ENCODE measurements at places on chromosomes 1 and 21.

DNA sequence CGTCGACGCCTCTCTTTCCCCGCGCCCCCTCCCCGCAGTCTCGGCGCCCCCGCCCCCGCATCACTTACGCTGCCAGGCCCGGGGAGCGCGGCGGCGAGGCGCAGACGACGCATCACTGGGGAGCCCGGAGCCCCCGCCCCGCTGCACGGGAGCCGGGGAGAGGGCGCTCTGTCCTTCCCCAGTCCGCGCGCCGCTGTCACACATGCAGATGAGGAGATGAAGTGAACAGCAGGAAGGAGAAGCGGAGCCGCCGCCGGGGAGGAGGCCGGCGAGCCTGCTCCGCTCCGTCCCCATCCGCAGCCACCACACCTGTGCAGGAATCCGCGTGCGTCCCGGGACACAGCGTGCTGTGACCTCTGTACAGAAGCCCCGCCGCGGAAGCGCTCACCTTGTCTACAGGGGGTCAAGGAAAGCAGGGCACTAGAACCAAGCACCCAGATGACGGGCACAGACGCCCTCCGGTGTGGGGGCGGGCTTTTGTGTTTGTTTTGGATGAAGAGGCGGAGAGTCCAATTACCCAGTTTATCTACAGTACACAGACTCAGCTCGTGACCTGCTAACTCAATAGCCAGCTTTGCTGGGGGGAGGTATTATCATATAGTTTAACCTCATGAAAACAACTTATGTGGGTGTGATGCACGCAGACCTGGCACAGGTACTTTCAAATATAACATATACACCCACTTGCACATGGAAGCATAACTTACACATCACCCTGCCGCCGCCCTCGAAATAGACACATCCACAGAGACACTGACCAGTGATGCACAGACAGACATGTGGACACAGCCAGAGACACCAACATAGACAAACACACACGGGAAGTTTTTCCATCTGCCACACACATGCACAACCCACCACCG, 12.4 kb downstream of the KLHDC8A start:
- no peak for DNase-seq

DNA sequence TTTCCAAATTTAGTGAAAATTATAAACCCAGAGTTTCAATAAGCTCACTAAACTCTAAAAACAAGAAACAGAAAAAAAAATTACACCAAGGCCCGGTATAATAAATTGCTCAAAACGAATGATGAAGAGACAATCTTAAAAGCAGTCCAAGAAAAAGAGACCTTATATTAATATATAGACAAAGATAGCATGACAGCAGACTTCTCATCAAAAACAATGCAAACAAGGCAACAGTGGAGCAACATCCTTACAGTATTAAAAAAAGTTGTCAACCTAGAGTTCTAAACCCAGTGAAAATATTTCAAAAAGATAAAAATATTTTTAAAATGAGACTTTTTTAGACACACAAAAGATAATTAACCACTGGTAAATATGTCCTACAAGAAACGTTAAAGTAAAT, 46.7 kb downstream of the KIFAP3 start:
- no peak for DNase-seq

GRCh38 chr1:169529068-169529642, 43.4 kb upstream of the SLC19A2 start:
- peak; percentile 50 for DNase-seq

GRCh38 chr1:227621211-227621610, 57.9 kb downstream of the ZNF678 start:
- DNase-seq, result no peak

DNA sequence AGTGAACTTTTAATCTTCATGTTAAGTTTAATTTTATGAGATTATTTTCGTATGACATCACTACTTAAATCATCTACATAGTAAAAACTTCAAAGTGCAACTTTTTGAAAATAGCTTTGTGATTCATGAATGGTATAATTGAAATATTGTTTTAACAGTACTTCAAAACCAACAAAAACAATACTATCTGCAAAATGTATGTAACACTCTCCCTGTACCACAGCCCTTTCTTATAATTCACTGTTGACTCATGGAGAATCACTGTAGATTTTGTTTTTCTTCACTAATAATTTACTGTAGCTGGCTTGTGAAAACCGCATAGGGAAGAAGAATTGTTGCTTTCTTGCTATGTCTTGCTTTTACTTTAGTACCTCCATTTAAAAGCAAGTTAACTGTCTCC, 301.4 kb upstream of the ADAMTS5 start:
- no peak for DNase-seq

- DNase-seq, result peak; percentile 14
Observed at GRCh38 chr1:109818271-109818987, 54.7 kb upstream of the EPS8L3 start.

DNA sequence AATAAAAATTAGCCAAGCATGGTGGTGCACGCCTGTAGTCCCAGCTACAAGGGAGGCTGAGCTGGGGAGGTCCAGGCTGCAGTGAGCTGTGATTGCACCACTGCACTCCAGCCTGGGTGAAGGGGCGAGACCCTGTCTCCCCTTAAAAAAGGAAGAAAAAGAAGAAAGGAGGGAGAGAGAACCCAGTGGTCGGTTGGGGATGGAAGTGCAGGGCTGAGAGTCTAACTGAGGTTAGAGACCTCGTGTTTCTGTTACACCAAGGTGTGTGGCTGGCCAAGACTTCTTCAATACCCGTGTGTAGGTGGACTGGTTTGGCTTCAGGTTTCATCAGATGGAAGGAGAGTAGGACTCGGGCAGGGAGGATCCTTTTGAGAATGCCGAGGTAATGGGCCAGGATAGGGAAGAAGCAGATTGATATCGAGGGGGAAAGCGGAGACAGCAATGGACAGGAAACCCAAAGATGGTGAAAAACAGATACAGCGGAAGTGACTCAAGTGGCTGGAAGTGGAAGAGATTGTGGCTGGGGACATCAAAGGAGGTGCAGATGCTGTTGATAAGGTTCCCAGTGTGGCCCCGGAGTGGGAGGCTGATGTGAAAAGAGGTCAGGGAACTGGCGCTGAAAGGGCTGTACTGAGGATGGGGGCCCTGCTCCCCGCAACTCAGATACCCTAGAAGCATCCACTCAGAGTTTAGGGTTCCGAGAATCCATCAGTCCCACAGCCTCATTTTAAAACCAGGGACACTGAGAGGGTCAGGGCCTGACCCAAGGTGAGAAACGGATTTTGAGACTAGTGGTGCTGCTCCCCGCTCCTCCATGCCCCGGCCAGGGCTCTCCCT, 681 bp upstream of the UBXN10 start:
- peak; percentile 76 for DNase-seq

GRCh38 chr1:157099633-157100009, at the start of gene ETV3L:
Gene ETV3L, minus strand, starts transcription at chr1:157099808. Its CDS starts 285 bp downstream, at chr1:157099523.
- DNase-seq, result no peak

DNA sequence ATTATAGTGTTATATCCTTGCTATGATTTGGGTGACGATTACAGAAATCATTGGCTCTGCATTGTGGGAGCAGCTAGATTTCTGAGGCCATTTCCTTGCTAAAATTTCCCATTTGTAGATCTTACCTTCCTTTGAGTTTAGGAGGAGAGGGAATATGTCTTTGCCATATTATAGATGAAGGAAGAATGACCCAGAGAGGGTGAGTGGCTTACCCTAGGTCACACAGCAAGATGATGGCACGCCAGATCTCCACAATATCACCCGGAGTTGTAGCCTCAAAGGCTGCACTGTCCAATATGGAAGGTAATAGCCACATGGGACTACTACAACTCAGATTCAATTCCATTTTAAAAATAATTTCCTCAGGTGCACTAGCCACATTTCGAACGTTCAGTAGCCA, 10.3 kb downstream of the CNTN2 start:
- DNase-seq, result no peak

- no peak for DNase-seq
Observed at GRCh38 chr1:152227310-152227928, 3.4 kb upstream of the HRNR start.

DNA sequence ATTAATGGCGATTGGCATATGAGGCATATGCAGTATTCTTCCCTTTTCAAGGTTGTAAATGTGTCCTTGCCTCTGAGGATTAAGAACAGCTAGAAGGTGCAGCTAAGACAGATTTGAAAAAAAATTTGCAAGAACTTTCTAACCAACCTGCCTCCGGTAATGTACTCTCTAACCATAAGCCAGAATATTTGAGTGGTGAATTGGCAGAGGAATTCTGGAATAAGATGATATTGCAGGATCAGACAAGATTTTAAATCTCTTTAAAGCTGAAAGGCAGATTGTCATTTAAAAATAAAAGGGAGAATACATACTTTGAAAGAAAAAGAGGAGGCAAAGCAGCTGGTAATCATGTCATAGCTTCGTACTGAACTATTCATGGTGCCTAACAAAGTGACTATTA, 29.2 kb downstream of the MROH9 start:
- DNase-seq, result no peak

GRCh38 chr21:26421724-26422123, 151.4 kb downstream of the CYYR1 start:
- no peak for DNase-seq

- no peak for DNase-seq
Observed at GRCh38 chr1:97271916-97272788, 550.6 kb downstream of the PTBP2 start.

- DNase-seq, result no peak
Observed at GRCh38 chr21:34845521-34846451, 177.0 kb downstream of the CLIC6 start.

DNA sequence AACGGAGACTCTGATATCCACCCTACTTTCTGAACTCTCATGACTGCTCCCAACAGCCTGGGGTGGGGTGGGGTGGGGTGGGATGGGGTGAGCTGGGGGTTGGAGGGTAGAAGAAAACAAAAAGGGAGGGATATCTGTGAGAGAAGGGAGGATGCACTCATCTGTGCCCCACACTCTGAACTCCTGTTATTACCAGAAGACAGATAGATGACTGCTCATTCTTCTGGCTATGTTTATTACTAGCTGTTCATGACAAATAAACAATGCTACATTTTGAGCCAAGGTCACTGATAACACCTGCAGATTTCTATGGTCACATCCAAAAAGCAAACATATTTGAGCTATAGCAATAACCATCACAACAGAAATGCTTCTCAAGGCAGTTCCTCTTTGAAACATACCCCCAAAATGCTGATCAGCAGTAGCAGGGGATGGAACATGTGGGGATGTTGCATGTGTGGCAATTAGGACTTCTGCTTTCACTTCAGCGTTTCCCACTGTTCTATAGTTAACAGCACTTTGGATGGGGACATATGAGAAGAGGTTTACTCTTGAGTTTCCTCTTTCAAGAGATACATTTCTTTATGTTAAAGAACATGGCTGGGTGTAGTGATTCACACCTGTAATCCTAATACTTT, 43.3 kb downstream of the GPR3 start:
- no peak for DNase-seq

DNA sequence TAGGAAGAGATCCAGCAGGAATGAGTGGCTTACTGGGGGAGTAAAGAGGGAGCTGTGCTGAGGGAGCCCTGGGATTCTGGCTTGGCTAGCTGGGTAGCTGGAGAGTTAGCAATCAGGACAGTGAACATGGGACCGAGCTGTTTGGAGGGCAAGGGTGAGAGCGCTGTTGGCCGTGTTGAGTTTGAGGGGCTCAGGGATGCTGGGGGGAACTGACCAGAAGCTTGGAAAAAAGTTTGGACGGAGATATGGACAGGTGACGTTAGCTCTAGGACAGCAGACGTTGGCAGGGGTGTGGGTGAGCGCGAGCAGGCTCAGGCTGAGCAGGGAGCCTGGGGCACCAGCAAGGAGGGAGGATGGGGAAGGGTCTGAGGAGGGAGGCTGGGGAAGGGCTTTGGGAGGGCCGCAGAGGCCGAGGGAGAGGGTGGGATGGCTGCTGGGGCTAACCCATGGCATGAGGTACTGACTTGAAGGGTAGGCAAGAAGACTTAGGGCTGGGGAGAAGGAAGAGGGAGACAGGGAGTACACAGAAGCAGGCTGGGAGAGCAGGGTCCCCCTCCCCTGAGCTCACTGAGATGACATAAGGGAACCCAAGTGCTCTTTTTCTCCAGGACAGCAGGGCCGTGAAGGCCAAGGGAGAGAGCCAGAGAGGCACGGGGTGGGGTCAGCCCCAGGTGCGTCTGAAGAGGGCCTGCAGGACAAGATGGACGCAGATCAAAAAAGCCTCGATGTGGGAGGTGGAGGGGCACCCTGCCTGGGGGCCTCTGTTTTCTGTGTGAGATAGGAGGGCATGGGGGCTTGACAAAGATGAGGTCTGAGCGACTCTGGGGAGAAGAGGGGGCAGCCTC, 8.2 kb downstream of the SH2D2A start:
- DNase-seq, result no peak

DNA sequence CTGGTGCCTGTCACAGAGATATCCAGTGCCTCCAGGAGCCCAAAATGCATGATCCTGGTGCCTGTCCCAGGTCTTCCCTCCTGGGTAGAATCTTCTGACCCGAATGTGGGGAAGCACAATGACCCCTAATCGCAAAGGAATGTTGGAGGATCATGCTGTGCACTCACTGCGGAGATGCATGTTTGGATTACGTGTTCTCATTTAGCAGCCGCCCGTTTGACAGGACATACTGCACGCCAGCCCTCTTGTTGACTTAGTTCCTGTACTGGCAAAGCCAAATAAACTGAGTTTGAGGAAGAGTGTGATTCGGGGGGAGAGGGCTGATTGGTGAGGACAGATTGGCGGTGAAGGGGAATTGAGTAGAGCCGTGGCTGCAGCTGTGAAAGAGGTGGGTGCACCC, 85.9 kb upstream of the SIM2 start:
- no peak for DNase-seq

DNA sequence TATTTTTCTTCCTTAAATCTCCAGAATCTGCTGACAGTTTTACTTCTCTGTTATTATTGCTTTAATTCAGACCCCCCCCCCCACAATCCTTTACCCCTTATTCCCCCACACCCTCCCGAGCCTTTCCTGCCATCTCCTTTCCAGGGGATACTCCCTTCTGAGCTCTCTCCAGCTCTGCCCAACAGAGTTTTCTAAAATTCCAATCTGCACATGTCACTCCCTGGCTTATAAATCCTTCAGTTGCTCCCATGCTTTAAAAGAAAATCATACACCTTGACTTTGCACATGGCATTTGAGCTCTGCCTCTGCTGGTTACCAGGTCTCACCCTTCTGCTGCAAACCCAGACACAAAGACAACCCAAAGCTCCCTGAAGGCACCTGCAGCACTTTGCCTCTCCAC, 11.7 kb upstream of the EPS8L3 start:
- no peak for DNase-seq
